GOT3 (cell line): ENCODE measurements at places on chromosomes 2 and 18.

GRCh38 chr2:104874230-104874629 lies 20.3 kb downstream of the POU3F3 start:
- no peak for DNase-seq

GRCh38 chr2:17475286-17475685 lies 43.0 kb downstream of the RAD51AP2 start:
- no peak for DNase-seq

- DNase-seq, result no peak
Measured at GRCh38 chr2:231146665-231147064, 21.8 kb upstream of the HTR2B start.

- no peak for DNase-seq
Measured at GRCh38 chr18:32160547-32160946, 29.3 kb upstream of the MEP1B start.

- no peak for DNase-seq
Measured at GRCh38 chr2:23519334-23519651, 134.3 kb downstream of the KLHL29 start.

GRCh38 chr2:75528221-75528977 lies 32.3 kb downstream of the EVA1A start:
- DNase-seq, result no peak

GRCh38 chr2:241873081-241873802 lies 3.7 kb downstream of the RTP5 start:
- no peak for DNase-seq
